ENCODE measurements at places on chromosomes 12 and 14.
A peak's percentile ranks its signal among the peaks of the same experiment; 100 is the strongest.

- DNase-seq = no peak
These were observed 423.6 kb downstream of the BTG1 start for GRCh38 chr12:91722072-91722471.

- DNase-seq = no peak
These were observed 284.3 kb downstream of the FUT8 start for GRCh38 chr14:65696801-65697200.

- no peak for DNase-seq
These were observed 452.4 kb upstream of the NOVA1 start for GRCh38 chr14:27050208-27050607.

DNA sequence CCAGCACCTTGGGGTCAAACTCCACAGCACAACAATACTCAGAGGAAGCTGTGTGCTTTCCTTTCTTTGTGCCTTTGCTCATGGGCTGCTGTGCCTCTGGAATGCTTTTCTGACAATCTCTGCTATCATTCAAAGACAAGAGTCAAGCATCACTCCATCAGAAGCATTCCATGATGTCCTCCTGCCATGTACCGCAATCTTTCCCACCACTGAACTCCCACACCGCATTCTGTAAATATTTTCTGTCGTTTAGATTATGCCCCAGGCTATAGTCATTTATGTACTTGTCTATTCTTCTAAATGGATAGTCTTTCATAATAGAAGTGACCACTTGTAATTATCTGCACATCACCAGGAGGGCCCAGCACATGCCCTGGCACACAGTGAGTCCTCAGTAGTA, 327.8 kb downstream of the PDZRN4 start:
- DNase-seq = no peak

- peak; percentile 43 for DNase-seq
These were observed 800 bp downstream of the PCNX4 start for GRCh38 chr14:60092526-60092920.

- no peak for DNase-seq
These were observed 195.7 kb downstream of the TMEM117 start for GRCh38 chr12:44031472-44032185.

- DNase-seq = no peak
These were observed 68.3 kb upstream of the DDX11 start for GRCh38 chr12:31005256-31005943.

- no peak for DNase-seq
These were observed 61.9 kb downstream of the DRAM1 start for GRCh38 chr12:101939306-101939705.

GRCh38 chr12:92332552-92332951, 186.9 kb upstream of the BTG1 start:
- DNase-seq = no peak

DNA sequence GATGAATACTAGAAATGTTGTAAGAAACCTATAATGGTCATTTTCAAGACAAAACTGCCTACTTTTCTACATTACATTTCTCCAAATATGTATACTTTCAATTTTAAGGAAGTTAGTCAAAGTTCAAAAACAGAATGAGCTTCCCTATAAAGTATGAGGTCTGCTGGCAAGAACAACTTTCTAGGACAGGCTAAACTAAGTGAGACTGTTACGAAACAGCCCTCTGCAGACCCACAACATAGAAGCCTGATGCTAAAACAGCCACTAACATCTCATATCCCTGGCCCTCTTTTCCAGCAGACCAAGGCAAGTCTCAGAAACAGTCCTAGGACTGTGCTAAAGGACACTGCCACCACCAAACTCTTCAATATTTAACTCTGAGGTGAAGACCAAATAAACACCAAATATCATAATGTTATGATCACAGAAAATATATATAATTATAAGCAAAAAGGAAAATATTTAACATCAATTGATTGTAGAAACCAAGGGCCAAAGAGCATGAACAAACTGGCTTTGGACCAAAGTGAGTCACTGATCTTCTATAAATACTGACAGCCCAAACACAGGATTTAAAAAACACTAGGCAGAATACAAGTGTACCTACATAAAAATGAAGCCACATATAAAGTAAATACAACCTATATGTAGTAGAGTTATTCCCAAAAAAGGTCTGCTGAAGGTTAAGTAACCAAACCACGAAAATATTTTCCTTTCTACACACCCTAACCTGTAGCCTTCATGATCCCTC, 27.7 kb downstream of the PPP4R3A start:
- DNase-seq = no peak

DNA sequence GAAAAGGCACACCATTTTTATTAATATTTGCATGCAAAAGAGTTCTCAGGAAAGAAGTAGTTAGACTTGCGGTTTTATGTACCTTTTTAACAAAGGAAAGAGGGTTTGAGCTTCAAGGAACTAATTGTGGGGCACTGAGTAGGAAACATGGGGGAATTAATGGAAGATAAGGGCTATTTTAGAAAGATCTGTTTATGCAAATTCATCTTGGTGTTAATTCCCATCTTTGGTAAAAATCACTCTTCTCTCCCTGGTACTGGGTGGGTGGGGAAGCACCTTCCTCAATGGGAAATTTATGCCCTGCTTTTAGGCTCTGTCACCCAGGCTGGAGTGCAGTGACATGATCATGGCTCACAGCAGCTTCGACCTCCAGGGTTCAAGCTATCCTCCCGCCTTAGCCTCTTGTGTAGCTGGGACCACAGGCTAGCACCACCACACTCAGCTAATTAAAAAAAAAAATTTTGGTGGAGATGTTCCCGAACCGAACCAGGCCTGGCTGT, 30.1 kb upstream of the RESF1 start:
- DNase-seq = no peak

DNA sequence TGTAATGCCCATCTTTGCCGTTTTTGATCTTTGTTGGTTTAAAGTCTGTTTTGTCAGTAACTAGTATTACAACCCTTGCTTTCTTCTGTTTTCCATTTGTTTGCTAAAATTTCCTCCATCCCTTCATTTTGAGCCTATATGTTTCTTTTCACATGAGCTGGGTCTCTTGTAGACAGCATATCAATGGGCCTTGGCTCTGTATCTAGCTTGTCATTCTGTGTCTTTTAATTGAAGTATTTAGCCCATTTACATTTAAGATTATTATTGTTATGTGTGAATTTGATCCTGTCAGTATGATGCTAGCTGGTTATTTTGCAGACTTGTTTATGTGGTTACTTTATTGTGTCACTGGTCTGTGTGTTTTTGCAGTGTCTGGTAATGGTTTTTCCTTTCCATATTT, 913.2 kb downstream of the TRHDE start:
- DNase-seq = no peak

DNA sequence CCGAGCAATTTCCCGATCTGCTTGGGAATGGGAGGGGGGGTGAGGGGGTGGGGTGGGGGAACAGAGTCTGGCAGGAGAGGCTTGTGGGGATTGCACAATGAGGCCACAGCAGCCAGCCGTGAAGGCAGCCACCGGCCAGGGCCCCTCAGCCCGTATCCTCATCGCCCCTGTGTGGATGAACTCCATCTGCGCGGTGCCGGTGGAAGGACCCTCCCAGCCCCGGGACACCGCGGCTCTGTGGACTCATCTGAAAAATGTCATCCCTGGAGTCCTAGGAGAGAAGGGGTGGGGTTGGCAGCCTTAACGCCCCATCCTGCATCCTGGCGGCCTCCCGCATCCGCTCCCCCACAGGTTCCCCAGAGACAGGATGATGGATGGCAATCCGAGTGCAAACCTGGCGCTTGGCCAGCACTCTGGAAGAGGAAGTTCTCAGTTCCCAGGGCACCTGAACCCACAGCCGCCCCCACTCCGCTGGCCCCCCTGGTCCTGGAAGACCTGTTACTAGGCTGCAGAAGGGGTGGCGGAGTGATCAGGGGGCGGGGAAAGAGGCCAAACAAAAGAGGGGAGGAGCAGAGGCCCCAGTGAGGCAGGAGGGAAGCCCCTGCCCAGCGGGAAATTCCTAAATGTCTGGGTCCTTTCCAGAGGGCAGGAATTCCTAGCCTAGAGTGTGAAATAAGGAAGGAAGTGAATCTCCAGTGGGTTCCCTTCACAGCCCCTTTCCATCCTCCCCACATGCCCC, 1.2 kb upstream of the TNFAIP2 start:
- DNase-seq = peak; percentile 78

GRCh38 chr12:57219205-57219992, 2.8 kb downstream of the NXPH4 start:
- no peak for DNase-seq

DNA sequence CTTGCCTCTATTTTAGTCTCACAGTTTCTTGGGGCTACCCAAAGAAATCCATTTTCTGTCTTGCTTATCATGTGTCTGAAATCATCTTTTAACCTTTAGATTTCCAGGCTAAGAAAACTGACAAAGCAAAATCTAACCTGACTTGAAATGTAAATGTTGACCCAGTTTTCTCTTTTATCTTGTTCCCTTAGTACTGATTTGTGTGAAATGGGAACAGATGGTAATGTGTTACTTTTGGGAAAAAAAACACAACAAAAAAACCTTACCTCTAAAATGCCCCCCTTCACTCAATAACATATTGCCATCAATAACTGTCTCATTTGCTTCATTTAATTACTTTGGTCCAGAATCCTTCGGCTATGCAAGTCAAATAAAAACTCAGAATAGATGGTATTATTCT, 383.2 kb upstream of the DCN start:
- DNase-seq = no peak

DNA sequence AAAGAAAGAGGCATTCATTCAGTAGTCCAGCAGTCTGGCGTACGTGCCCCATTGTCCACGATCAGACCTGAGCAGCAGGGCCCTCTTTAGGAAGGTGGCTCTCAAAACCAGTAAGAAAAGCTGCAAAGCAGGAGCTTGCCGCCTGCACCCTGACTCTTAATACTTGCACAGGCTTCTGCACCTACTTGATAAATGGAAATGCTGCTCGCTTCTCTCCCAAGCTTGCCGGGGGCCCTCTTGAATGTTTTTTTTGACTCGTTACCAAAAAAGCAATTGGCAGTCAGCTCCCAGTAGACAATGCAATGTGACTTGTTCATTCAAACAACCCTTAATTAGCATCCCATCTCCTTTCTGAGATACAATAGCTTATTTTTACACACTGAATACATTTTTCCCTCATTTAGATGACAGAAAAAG, 27.2 kb upstream of the PTPRB start:
- no peak for DNase-seq

GRCh38 chr12:91991399-91992187, 154.1 kb downstream of the BTG1 start:
- no peak for DNase-seq
